CD8-positive, alpha-beta memory T cell (primary cell): ENCODE measurements at places on chromosomes 2 and 18. TPM values are rescaled to one million over a fixed set of nuclear protein-coding genes. Genes with fewer than 3 reads are reported as not detected.

DNA sequence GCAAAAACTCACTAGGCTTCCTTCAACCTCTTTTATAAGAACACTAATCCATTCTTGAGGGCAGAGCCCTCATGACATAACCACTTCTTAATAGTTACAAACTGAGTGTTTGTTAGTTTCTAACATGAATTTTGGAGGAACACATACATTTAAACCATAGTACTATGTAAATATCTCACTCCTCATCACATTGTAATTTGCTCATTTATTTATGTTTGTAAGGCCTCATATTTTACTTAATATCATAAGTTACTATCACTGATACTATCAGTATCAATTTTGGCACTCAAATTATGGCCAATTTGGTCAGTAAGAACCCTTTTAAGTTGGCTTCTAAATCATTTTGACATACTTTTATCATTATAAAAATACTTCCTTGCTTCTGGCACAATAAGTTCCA, 603.1 kb downstream of the ZEB2 start:
- H3K36me3 ChIP-seq, result no peaks in the 10 kb centered on the region
- no peaks in the 10 kb centered on the region for H3K4me1 ChIP-seq
- H3K27ac ChIP-seq, result no peak overlapping the region

- no peak overlapping the region for H3K4me3 ChIP-seq
- H3K36me3 ChIP-seq, result no peaks in the 10 kb centered on the region
- no peaks in the 10 kb centered on the region for H3K4me1 ChIP-seq
- no peak for DNase-seq
- no peaks in the 10 kb centered on the region for H3K27me3 ChIP-seq
Measured at GRCh38 chr18:73711256-73711655, 436.4 kb downstream of the FBXO15 start.

DNA sequence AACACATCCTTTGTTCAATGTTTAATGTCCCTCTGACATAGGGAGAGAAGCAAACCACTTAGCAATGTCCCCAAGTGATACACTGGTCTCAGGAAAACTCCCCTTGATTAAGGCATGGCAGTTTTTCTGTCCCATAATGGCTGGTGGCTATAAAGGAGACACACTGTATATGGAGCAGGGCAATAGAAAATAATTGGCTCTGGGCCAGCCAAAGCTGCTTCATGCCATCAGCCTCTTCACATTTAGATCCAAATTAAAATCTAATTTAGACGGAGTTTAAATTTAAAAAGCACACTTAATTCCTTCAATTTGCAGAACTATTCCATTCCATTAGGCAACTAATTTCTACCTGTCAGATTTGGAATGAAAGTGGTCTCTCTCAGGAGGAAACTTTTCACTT, 638.1 kb downstream of the DSC3 start:
- no peak for DNase-seq
- no peaks in the 10 kb centered on the region for H3K36me3 ChIP-seq
- no peaks in the 10 kb centered on the region for H3K4me1 ChIP-seq
- H3K27me3 ChIP-seq, result no peaks in the 10 kb centered on the region
- H3K4me3 ChIP-seq, result no peak overlapping the region

DNA sequence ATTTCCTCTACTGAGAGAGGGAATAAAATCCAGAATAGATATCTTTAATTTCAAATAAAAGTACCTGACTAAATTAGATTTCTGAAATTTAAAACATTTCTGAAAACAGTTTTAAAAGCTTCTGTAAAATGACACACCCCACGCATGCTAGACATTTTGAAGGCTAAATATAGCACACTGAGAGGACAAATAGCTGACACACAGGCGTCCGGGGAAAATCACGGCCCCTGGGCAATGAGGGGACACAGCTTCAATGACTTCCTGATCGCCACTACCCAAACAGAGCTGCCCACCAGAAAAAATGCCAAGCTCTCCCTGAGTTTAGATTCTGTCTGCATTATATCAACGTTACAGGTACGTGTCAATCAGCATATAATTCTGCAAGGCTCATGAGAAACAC, 10.9 kb downstream of the TBC1D8 start:
- H3K4me3 ChIP-seq, result no peak overlapping the region
- no peaks in the 10 kb centered on the region for H3K4me1 ChIP-seq
- H3K27me3 ChIP-seq, result no peaks in the 10 kb centered on the region
- no peak overlapping the region for H3K27ac ChIP-seq
- DNase-seq, result no peak

DNA sequence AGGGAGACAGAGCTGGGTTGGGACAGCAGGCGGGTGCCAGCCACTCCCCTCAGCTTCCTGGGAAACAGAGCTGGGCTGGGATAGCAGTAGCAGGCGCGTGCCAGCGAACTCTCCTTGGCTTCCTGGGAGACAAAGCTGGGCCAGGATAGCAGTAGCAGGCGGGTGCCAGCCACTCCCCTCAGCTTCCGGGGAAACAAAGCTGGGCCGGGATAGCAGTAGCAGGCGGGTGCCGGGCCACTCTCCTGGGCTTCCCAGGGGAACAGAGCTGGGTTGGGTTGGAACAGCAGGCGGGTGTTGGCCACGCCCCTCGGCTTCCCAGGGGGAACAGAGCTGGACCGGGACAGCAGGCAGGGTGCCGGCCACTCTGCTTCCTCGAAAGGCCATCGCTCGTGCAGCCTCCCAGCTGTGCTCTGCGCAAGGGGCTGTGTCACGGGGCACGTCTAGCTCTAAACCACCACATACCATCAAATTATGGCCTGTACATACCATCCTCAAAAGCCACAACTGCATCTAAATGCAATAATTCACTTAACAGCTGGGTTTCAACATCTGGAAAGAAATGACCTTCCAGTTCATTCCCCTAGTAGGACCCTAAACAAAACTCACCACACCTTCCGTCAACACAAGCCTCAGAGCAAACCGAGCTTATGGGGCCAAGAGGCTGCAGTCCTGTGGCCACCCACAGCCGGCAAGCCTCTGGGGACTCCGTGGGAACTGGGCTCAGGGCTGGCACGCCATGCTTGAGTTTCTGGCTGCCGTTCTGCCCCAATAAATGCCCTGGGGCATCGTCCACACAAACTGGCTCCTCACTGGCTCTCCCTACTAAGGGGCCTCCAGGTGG, 228.3 kb downstream of the TWIST2 start:
- no peaks in the 10 kb centered on the region for H3K4me1 ChIP-seq
- H3K4me3 ChIP-seq, result no peak overlapping the region
- H3K36me3 ChIP-seq, result no peaks in the 10 kb centered on the region
- no peak overlapping the region for H3K27ac ChIP-seq
- DNase-seq, result no peak

Gene DIPK1C
- total RNA-seq, result not detected

Gene RELCH
- total RNA-seq, result 19.6 TPM

Gene CELF4
- total RNA-seq, result not detected

GRCh38 chr2:85112906-85113625, 20.1 kb upstream of the TCF7L1 start:
- H3K36me3 ChIP-seq, result no peaks in the 10 kb centered on the region
- H3K27me3 ChIP-seq, result no peaks in the 10 kb centered on the region
- no peaks in the 10 kb centered on the region for H3K4me1 ChIP-seq
- no peak for DNase-seq
- H3K27ac ChIP-seq, result no peak overlapping the region
